Endothelial cell (in vitro differentiated cells): ENCODE measurements at places on chromosomes 16 and 17. TPM values are rescaled to one million over a fixed set of nuclear protein-coding genes. Genes with fewer than 3 reads are reported as not detected.

GRCh38 chr17:2123375-2124251 lies 68.7 kb downstream of the HIC1 start:
- no peak for DNase-seq

The CCL11 gene
- not detected for total RNA-seq

DNA sequence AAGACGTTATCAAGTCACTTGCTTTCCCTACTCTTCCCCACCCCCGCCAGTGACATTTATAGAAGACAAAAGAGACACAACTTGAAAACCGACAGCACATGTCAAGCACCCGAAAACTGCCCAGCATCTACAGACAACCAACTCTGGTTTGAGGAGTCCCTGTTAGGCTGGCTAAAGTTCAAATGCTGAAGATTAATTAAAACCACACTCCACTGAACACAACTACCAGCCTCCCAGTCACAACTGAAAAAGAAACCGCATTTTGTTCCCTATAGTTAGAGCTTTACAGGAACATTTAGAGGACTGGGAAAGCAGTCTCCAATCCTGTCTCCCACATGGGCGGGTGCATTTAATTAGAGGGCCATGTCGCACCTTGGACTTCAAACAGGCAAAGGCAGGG lies 73.0 kb upstream of the COX10 start:
- no peak for DNase-seq

DNA sequence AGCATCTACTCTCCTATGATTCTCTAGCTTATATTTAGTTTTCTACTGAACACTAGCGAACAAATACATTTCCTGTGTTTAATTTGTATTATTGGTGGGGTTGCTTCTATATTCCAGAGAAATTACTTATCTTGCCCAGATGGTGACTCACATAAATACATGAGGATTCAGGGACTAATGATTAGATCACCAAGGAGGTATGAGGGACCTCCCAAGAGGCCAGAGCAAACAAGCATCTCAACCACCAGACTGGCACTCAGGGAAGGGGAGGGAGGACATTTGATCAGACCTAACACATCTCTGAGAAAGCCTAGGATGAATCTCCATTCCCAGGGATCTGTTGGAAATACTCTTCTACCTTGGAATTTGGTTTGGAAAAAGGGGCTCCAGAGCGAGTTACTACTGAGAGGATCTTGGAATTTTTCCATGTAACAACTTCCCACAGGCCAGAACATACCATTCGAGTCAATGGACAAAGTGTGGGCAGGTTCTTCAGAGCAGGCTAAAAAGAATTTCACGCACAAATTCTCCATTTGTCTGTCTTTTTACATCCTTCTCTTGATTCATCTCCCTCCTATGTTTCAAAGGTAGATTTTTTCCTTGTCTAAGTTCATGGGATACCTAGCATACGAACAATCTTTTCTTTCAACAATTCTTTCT lies 262.6 kb upstream of the MYOCD start:
- no peak for DNase-seq

DNA sequence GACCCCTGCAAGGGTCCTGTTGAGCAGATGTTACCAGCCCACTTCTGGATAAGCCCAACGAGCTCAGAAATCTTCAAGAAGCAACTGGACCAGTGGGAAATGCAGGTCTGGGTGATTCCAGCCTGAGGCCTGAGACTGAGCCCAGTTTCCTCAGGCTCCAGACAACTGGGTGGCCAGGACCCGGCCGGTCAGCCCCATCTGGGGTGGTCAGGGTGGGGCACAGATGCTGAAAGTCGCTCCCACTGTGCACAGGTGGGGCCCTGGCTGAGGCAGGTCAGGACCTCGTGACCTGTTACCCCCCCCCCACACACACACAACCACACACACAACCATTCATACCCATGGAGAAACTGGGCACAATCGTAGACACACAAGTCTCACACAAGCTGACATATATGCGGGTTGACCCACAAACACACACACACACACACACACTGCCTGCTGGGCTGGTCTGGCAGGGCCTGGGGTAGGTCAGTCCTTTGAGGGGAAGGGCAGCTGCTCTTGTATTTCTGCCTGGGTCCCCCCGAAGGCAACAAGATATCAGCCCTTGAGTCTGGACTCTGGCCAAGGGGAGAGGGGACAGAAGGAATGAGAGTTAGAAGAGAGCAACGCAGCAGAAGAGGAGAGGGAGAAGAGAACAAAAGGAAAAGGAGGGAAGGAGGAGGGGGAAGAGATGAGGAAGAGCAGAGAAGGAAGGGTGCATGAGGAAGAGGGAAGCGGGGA lies 99.0 kb upstream of the CDH5 start:
- no peak for DNase-seq

- no peak for DNase-seq
Observed at GRCh38 chr16:87441886-87442580, 49.9 kb downstream of the MAP1LC3B start.

The PDE6G gene
- 1.1 TPM for total RNA-seq

The LRRC37A gene
- 4.5 TPM for total RNA-seq

The ENGASE gene
- 31.6 TPM for total RNA-seq

GRCh38 chr17:35630530-35631148 lies 43.5 kb downstream of the AP2B1 start:
- no peak for DNase-seq

DNA sequence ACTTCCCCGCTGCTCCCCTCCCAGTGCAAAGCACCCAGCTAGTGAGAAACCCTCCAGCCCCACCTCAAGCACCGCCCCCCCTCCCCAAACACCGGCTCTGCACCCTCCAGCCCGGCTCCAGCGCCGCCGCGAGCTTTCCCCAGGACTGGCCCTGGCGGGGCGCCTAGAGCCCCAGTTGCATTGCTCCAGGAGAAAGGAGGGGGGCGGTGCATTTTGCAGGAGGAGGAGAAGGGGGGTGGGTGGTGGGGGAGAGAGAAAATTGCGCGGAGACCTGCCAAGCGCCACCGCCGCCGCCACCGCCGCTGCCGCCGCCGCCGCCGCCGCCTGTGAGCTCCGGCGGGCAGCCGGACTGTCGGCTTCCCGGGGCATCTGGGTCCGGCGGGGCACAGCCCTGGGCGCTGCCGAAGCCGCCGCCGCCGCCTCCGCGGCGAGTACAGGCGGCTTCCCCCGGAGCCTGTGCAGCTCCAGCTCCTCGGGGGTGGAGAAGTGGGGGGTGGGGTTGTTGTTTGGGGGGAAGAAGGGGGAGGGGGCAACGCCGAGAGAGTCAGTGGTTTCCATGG lies 333 bp upstream of the NOG start:
- DNase-seq, result peak; percentile 47

GRCh38 chr16:1197237-1197866 lies 27.7 kb downstream of the TPSG1 start:
- DNase-seq, result no peak

DNA sequence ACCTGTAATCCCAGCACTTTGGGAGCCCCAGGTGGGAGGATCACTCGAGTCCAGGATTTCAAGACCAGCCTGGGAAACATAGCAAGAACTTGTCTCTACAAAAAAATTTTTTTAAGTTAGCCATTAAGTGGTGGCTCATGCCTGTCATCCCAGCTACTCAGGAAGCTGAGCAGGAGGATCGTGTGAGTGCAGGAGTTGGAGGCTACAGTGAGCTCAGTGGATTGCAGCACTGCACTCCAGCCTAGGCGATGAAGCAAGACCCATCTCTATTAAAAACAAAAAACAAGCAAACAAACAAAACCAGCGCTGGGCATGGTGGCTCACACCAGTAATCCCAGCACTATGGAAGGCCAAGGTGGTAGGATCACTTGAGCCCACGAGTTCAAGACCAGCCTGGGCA lies 38.0 kb downstream of the HEATR3 start:
- no peak for DNase-seq

GRCh38 chr16:67252609-67253497 lies 4.1 kb downstream of the SLC9A5 start:
- no peak for DNase-seq

GRCh38 chr16:6341981-6342380 lies 990.7 kb upstream of the RBFOX1 start:
- no peak for DNase-seq

GRCh38 chr16:88585269-88585668 lies 15.1 kb downstream of the ZC3H18 start:
- no peak for DNase-seq

DNA sequence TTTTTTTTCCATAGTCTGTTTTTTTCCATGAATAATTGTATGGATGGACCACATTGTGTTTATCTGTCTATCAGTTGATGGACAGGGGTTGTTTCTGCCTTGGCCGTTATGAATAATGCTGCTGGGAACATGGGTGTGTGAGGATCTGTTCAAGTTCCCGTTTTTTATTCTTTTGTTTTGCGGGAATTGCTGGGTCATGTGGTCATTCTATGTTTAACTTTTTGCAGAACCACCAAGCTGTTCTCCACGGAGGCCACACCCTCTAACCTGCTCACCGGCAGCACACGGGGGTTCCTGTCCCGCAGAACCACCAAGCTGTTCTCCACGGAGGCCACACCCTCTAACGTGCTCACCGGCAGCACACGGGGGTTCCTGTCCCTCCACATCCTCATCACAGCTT lies 5.9 kb upstream of the MSLN start:
- no peak for DNase-seq

- DNase-seq, result peak; percentile 33
Observed at GRCh38 chr17:43018008-43018853, 4.0 kb downstream of the VAT1 start.

GRCh38 chr17:57874434-57875289 lies 24.8 kb upstream of the MRPS23 start:
- peak; percentile 81 for DNase-seq

DNA sequence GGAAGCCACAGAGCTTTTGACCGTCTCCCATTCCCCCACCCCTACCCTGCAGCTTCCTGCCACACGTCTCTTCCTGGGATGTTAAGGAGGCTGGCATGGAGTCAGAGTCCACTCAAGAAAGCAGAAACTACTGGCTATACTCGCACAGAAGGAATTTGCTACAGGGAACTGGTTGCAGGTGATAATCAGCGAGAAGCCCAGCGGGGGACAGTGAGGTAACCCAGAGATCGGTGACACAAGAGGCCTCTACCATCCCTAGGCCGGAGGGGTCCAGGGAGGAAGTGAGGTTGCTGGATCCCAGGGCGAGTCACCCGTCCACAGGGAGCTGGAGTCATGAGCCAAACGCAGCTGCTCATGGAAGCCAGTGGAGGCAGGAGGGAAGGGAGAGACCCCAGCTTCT lies 93.7 kb downstream of the SDK2 start:
- no peak for DNase-seq

- DNase-seq, result no peak
Observed at GRCh38 chr17:76254275-76254674, 10.9 kb upstream of the UBALD2 start.

GRCh38 chr16:78372277-78372676 lies 272.8 kb downstream of the WWOX start:
- DNase-seq, result no peak

GRCh38 chr17:37147301-37147812 lies 198.6 kb downstream of the AATF start:
- no peak for DNase-seq
